ENCODE measurements at places on chromosomes 16 and 17.

DNA sequence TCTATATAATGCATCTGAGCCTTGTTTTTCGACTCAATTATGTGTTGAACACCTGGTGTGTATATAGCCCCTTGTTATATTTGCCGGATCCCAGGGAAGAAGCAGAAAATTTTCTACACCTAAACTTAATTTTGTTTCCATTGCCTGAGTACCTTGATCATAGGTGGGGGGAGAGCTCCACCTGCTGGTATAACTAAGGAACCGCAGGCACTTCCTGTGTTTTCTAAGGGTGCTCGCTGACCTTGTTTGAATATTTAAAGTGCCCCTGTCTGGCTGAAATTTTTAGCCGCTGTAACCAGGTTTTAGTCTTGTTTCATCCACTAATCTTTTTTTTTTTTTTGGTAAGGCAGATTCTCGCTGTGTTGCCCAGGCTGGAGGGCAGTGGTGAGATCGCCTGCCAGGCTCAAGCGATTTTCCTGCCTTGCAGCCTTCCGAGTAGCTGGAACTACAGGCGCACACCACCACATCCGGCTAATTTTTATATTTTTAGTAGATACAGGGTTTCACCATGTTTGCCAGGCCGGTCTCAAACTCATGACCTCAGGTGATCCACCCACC lies 6.5 kb upstream of the NUBP1 start:
- DNase-seq, result peak; percentile 67

GRCh38 chr17:64603987-64604386 lies 58.1 kb downstream of the SMURF2 start:
- DNase-seq, result no peak

DNA sequence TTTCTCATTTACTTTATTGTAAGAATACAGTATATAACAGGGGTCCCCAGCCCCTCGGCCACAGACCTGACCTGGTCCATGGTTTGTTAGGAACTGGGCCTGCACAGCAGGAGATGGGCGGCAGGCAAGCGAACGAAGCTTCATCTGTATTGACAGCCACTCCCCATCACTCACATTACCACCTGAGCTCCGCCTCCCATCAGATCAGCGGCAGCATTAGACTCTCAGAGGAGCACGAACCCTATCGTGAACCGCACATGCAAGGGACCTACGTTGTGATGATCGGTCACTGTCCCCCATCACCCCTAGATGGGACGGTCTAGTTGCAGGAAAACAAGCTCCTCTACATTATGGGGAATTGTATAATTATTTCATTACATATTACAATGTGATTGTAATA lies 410.6 kb downstream of the SLC39A11 start:
- DNase-seq, result no peak

GRCh38 chr17:51768706-51769105 lies 389.8 kb downstream of the CA10 start:
- DNase-seq, result no peak

DNA sequence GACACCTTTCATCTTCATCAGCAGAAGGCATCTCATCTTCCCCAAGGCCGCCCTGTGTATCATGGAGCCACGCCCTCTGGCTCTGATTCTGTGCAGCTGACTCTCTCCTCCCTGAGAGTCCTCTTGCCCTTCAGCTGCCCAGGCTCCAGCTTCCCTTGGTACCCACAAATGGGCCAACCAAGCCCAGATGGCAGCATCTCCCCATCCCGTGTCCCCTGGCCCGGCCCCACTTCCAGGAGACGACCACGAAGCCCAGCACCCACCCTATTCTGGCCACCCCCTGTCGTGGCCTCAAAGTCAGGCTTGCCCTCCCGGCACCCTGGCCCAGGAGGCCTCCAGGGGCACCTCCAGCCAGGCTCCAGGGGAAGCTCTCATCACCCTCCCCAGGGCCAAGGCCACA lies 31.3 kb upstream of the KSR1 start:
- DNase-seq, result no peak

DNA sequence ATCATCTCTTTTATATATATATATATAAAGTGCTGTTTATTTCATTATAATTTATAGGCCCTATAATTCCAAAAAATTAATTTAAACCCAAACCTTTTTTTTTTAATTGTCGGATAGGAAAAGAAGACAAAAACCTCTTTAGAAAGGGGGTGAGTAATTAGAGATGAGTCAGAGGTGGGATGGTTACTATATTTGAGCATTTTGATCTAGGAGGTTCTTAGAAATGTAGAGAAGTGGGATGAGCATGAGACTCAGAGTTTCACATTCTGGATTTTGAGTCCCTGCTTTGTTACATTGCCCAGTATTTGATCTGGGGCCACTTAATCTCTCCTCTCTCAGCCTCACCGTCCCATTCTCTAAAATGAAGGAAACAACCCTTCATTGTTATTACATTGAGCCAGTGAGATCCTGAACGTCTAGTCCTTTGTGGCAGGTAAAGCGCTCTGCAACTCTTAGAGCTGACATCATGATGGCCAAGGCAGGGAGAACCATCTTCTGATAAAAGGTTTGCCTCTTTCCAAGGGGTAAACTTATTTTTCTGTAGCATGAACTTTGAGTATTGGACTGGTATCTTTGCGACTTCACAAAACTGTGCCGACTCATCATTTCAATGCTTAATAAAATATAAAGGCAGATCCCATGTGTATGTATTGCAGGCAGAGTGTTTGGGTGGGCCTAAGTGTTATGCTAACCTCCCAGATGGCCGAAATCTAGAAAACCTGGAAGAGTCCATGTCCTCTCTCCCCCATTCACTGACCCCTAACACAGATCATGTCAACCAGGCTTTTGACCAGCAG lies 21.3 kb downstream of the HS3ST3B1 start:
- DNase-seq, result no peak

DNA sequence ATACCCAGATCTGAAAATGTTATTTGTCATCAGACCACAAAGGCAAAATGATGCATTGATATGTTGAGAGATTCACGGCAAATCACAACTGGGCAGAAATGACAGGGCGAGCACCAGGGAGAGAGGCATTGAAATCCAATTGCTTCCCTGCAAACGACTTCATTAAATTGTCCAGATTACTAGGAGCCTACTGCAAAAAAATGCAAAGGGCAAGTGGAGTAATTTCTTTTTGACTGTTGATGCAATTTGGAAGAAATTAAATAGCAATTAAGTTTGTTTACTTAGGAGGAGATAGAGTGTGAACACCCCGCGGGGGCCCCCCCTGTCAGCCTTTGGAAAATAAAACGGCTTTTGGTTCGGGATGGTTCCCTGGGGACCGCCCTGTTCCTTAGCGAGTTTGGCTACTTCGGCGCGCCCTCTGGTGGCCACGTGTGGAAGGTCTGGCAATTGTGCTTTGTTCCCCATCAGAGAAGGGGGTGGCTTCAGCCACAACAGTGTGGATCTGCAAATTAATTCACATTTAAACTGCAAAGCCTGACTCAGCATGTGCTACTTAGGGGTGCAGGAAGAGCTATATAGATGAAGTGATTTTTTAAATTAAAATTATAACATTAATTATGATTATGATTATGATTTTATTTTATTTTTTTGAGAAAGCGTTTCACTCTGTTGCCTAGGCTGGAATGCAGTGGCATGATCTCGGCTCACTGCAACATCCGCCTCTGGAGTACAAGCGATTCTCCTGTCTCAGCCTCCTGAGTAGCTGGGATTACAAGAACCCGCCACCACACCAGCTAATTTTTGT lies 14.5 kb upstream of the TMC7 start:
- DNase-seq, result peak; percentile 87

GRCh38 chr16:10362077-10362863 lies 23.6 kb upstream of the ATF7IP2 start:
- DNase-seq, result no peak

GRCh38 chr16:74844041-74844980 lies 69.7 kb upstream of the FA2H start:
- DNase-seq, result no peak

DNA sequence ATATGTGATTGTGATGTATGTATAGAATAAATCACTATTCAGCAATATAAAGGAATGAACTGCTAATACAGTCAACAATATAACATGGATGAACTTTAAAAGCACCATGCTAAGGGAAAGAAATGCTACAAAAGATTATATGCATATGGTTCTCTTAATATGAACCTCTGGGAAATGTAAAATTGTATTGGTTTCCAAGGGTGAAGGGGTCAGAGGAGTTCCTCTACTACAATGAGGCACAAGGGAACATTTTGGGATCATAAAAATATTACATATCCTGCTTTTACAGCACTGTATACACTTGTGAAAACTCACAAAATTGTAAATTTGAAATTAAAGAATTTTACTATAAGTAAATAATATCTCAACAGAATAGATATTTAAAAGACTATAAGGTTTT lies 111.4 kb downstream of the CA10 start:
- DNase-seq, result no peak

GRCh38 chr17:57228911-57229310 lies 27.4 kb upstream of the MSI2 start:
- DNase-seq, result no peak

DNA sequence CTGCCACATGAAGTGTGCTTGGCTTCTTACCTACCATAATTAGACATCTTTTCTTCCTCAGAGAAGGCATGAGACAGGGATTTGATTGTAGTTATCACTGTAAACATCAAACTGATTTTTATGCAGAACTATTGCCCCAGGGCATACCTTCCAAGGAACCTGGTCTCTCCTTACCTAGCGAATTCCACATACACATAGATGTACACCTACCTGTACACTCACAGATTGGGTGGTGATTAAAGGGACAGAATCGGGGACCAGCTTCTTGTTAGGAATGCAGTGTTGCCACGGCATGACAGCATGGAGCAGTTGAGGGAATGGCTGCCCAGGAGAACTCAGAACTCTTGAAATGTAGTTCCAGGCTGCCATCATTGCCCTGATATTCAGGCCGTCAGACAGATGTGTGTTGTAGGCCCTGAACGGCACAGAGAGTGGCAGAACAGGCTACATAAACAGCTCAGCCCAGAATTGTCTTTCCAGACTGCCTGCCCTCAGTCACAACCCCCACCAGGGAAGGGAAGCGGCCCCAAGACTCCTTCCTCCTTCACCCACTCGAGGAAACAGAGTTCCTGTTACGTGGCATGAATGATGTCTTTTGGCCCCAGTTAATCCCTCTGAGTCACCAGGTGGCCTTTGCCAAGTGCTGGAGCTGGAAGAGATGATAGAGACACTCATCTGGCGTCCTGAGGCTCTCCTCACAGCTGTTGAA lies 17.8 kb upstream of the NAGLU start:
- DNase-seq, result peak; percentile 82

DNA sequence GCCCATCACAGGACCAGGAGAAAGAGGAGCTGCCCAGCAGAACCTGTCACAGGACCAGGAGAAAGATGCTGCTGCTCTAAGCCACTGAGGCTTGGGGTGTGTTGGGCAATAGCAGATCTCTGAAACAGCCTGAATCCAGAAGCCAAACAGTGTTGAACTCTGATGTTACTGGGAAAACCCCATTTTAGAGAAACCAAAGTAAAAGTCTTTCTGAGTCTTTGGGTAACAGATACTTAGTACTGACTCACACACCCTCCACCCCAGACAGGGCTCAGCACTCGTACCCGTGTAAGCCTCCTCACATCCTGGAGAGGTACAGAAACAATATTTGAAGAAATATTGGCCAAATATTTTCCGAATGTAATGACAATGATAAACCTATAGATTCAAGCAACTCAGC lies 82.8 kb upstream of the GNG13 start:
- no peak for DNase-seq

- DNase-seq, result no peak
Measured at GRCh38 chr17:67746704-67747571, 29.2 kb downstream of the NOL11 start.

DNA sequence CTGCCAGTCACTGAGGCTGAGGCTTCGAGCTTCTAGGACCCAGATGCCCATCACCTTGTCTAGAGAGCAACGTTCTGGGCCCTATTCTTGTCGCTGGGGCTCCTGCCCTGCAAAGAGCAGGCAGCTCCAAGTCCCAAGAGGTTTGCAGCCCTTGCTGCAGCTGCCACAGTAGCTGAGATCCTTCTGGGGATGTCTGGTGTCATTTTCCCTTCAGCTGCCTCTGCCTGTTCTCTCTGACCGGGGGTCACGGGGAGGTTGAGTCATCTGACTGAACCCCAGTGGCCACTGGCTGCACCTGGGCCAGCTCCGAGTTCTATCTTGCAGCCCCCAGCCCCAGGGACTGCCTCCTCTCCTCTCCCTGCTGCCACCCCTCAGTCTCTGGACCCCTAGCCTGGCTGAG lies 4.9 kb downstream of the WSCD1 start:
- DNase-seq, result no peak

GRCh38 chr17:77322514-77323412 lies 182.0 kb downstream of the SEC14L1 start:
- DNase-seq, result peak; percentile 92
